ENCODE measurements at places on chromosomes 11 and 22.

DNA sequence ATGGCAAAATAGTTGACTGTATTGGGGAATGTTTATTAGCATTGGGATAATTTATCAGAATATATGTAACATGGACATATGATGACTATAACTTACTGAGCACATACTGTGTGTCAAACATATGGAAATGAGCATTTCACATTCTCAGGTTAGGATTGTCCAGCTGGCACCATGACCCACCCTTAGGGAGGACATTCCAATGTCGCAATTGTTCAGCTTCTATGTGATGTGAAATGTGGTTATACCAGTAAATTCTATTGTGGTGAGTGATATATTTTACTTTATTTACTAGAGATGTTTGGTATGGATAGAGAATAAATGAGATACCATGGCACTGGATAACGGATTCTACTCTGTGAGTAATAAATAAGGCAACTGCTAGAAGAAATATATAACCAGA is 50.4 kb downstream of the OR4A47 start:
- DNase-seq, result no peak
- no peak overlapping the region for H3K27ac ChIP-seq
- no peaks in the 10 kb centered on the region for H3K27me3 ChIP-seq

GRCh38 chr11:68531129-68531693 is 70.7 kb downstream of the PPP6R3 start:
- no peak for DNase-seq
- no peak overlapping the region for H3K4me3 ChIP-seq
- peaks cover 56% of the 10 kb centered on the region for H3K36me3 ChIP-seq

DNA sequence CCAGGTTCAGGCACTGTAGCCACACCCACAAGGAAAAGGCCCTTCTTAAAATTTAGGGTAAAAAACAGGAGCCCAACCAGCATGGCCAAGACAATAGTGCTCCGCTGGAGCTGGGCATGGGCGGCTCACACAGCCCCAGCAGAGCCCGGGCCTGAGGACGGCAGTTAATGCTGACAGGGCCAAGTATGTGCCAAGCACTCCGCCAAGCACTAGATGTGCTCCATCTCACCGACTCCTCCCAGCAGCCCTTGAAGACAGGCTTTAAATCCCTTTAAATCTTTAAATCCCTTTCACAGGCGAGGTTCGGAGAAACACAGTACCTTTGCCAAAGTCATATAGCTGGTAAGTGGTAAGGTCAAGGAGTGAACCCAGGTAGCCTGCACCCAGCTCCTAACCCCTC is 4.8 kb downstream of the ARFGAP2 start:
- peaks cover 22% of the 10 kb centered on the region for H3K36me3 ChIP-seq
- peaks cover 22% of the 10 kb centered on the region for H3K4me1 ChIP-seq
- H3K27me3 ChIP-seq, result no peaks in the 10 kb centered on the region
- no peak overlapping the region for H3K27ac ChIP-seq

- no peak overlapping the region for H3K27ac ChIP-seq
- DNase-seq, result no peak
- no peaks in the 10 kb centered on the region for H3K27me3 ChIP-seq
Observed at GRCh38 chr11:88886796-88887195, 179.0 kb downstream of the GRM5 start.

DNA sequence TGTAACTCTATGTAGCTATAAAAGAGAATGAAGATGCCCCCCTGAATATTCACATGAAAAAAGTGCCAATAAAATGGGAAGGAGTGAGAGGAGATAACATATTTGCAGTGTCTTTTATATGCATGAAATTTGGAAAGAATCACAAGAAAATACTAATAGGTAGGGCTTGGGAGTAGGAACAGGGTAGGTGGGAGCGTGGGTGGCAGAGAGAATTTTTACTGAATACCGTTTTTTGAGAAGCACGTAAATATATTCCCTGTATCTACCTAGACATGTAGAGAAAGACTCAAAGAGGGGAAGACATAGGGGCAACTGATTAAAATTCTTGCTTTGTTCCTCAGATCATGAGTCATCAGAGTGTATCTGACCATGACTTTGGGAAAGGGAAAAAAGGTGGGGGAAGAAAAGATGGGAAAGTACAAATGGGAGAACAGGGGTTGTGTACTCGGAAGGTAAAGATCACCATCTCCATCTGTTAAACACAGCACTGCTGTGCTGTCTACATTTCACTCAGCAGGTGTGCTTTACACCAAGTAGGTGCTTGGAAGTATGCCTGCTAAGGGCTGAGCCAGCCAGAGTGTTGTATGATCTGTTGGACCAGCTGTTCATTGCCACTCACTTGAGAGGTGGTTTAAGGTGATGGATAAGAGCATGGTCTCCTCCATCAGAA is 16.0 kb downstream of the PRR5L start:
- no peak overlapping the region for H3K27ac ChIP-seq
- H3K36me3 ChIP-seq, result no peaks in the 10 kb centered on the region
- peaks cover 3% of the 10 kb centered on the region for H3K4me1 ChIP-seq
- no peak overlapping the region for H3K4me3 ChIP-seq
- H3K27me3 ChIP-seq, result peaks cover 45% of the 10 kb centered on the region

- H3K36me3 ChIP-seq, result peaks cover 4% of the 10 kb centered on the region
- DNase-seq, result no peak
- peak overlapping the region; percentile 32 for H3K27ac ChIP-seq
- H3K27me3 ChIP-seq, result no peaks in the 10 kb centered on the region
- peaks cover 2% of the 10 kb centered on the region for H3K4me1 ChIP-seq
Observed at GRCh38 chr11:112129656-112130055, 34.2 kb downstream of the IL18 start.

DNA sequence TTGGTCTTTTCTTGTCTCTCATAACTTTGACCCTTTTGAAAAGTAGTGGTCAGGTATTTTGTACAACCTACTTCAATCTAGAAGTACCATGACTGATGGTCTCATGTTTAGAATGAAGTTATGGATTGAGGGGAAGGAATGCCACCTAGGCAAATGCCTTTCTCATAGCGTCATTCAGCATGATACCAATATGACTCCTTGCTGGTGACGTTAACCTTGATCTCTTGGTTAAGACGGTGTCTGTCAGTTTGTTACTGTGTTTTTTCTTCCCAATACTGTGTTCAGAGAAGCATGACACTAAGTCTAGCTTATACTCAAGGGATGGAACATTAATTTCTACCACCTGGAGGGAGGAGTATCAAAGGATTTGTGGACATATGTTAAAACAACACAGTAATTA is 130.9 kb downstream of the KIF18A start:
- no peak overlapping the region for H3K4me3 ChIP-seq
- no peak for DNase-seq
- H3K27ac ChIP-seq, result no peak overlapping the region
- H3K4me1 ChIP-seq, result no peaks in the 10 kb centered on the region

DNA sequence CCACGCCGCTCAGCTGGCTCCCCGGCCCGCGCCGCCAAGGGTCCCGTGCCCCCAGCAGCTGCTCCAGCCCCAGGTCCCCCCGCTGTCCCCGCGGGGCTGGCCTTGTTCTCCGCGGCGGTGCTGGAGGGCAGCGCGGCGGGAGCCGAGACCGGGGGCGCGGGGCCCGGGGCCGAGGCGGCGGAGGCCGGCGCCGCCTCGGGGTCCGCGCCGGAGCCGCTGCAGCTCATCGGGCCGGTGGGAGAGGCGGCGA is 128 bp downstream of the TAF10 start:
- DNase-seq, result no peak
- H3K27ac ChIP-seq, result peak overlapping the region; percentile 94
- H3K36me3 ChIP-seq, result peaks cover 41% of the 10 kb centered on the region
- H3K4me1 ChIP-seq, result peaks cover 42% of the 10 kb centered on the region
- no peak overlapping the region for H3K4me3 ChIP-seq
- H3K27me3 ChIP-seq, result no peaks in the 10 kb centered on the region

GRCh38 chr11:47593492-47593933 is 698 bp downstream of the C1QTNF4 start:
- peaks cover 50% of the 10 kb centered on the region for H3K27me3 ChIP-seq
- H3K36me3 ChIP-seq, result peaks cover under 1% of the 10 kb centered on the region
- peaks cover 22% of the 10 kb centered on the region for H3K4me1 ChIP-seq
- H3K27ac ChIP-seq, result no peak overlapping the region
- H3K4me3 ChIP-seq, result peak overlapping the region; percentile 48
- DNase-seq, result no peak
